ENCODE measurements at places on chromosomes 2 and 18. TPM values are rescaled to one million over a fixed set of nuclear protein-coding genes. Genes with fewer than 3 reads are reported as not detected.

CCNT2 gene
- total RNA-seq = 24.1 TPM

LCT gene
- total RNA-seq = not detected

PTPRN gene
- total RNA-seq = under 0.01 TPM

STRADB gene
- total RNA-seq = 130 TPM

INHA gene
- not detected for total RNA-seq

FSHR gene
- not detected for total RNA-seq

ALPG gene
- total RNA-seq = not detected

GTF2A1L gene
- not detected for total RNA-seq

TCF7L1 gene
- 3.0 TPM for total RNA-seq

IL1RN gene
- total RNA-seq = not detected

CDCA7 gene
- total RNA-seq = 22.0 TPM

CYP26B1 gene
- not detected for total RNA-seq

ELOA2 gene
- not detected for total RNA-seq

PDCD1 gene
- not detected for total RNA-seq

ATP6V1C2 gene
- 1.5 TPM for total RNA-seq

DUSP11 gene
- total RNA-seq = 28.7 TPM

ALLC gene
- not detected for total RNA-seq

KCNG2 gene
- not detected for total RNA-seq

GYPC gene
- total RNA-seq = 238 TPM

AQP12B gene
- not detected for total RNA-seq

MOGAT1 gene
- not detected for total RNA-seq

MREG gene
- 57.1 TPM for total RNA-seq

CDH19 gene
- 44.3 TPM for total RNA-seq

Measured in melanocyte of skin (primary cell).